ENCODE measurements at places on chromosomes 11 and 22.
A peak's percentile ranks its signal among the peaks of the same experiment; 100 is the strongest.

GRCh38 chr11:128311742-128312719, 275.3 kb downstream of the ETS1 start:
- DNase-seq = no peak

- DNase-seq = no peak
These were observed 45.6 kb downstream of the COMMD9 start for GRCh38 chr11:36243641-36244040.

DNA sequence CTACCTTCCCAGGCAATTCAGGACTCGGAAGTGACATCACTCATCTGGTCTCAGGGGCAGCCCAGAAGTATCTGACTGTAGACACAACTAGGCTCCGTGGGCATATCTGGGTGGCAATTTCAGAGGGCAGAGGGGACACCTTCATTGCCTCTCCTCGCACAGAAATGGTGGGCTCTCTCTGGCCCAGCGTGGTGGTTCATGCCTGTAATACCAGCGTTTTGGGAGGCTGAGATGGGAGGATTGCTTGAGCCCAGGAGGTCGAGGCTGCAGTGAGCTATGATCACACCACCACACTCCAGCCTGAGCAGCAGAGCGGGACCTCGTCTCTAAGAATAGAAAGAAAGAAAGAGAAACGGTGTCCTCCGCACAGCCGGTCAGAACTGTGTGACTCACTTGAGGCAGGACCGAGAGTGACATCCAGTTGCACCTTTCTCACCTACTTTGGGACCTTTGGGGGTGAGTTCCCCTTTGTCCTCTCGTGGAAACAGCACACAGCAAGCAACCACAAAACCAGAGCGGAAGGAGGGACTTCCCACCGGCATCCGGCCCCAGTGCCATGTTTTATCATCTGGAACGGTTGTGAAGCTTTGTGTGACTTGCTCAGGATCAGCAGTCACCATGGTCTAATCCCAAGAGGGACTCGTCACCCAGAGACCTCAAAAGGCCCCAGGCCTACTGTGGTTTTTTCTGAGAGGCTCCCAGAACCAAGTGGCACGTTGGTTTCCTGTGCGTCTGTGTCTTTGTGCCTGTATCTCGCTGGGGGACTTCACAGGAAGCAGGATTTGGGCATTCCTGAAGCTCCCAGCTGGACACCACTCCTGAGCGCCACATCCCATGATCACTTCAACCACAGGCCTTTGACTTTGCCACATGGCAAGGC, 38.4 kb upstream of the EMID1 start:
- no peak for DNase-seq

DNA sequence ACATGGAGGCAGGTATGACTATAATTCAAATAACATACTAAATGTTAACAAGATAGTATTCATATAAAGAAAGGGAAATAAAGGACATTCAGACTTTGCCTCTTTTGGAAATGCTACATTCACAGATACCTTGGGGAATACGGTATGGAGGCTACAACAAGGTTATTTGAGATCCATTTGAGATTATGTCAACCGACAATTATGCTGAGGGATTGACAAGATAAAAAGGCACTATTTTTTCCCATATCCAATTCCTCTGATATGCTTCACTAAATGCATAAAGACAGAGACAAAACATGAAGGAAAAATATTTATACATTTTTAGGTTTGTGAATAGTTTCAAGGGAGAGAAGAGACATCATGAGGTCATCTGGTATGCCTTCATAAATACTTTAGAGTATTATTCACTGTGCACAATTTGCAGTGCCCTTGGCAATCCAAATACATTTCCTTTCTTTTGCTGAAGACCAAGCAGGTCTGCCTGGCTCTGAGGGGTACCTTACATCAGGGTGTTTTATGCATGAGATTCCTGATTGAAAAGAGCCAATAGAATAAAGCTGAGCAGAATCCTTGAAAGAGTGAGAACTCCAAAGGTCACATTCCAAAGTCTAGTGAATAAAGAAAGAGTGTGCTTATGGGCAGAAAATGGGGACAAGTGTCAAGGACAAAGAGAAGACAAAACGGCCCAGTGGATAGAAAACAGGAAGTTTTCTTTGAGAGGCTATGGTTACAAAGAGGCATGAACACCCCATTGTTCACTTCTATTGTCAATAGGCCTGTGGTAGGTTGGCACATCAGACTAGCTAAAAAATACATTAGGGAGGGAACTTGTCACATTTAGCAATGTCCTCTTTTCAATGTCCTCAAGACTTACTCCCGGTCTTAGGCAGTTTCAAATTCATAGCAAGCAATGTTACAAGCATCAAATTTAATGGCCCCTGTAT, 455.8 kb downstream of the LRRC4C start:
- no peak for DNase-seq

- no peak for DNase-seq
These were observed 89.0 kb upstream of the CD44 start for GRCh38 chr11:35049859-35050531.

DNA sequence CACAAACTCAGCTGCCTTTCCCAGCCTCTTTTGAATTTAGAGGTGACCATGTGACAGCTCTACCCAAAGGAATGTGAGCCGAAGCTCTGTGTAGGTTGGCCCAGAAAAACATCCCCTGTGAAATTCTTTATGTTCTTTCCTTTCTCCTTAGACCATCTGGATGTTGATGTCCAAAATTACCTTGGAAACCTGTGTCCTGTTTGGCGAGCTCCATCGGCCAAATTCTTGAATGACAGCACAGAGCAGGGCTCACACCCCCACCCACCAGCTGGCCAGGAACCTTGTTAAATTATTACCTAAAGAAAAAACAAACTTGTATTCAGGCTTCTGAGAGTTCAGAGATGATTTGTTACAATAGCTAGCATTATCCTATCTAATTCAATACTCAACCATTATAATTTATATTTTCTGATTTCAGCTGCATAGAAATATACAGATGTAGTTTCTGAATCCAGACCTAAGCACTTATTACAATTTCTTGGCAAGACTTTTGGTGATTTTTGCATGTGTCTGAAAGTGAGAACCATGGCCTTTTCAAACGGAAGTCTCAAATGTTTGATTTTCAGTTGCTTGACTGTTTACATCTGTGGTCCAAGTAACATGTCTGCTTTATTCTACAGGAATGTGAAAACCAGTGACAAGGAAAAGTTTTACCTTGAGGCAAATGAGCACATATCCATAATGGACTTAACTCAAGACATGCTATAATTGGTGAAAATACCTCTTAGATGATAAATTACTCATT, 554.2 kb downstream of the NTM start:
- DNase-seq = no peak

- DNase-seq = no peak
These were observed 1114.1 kb downstream of the BRD1 start for GRCh38 chr22:48713272-48714205.

- no peak for DNase-seq
These were observed 44.1 kb upstream of the FIBIN start for GRCh38 chr11:26949846-26950245.

GRCh38 chr22:47225931-47226633, 463.6 kb downstream of the TBC1D22A start:
- no peak for DNase-seq

DNA sequence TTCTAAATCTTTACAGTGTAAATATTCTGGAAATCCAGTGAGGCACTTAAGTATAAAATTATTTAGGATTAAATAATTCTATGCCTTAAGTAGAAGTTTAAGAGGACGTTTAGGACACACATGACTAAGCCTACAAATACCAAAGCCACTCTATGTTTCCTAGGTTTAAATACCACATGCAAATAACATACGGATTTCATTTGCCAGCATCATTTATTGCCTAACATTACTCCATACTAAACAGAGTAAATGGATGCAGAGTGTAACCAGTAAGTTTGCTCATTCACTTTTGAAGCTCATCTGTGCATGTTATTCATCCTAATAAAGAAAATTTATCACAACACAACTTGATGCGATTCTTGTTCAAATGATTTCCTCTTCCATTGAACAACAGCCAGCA, 4.1 kb downstream of the BDNF start:
- peak; percentile 11 for DNase-seq

GRCh38 chr11:80096736-80097135, 655.9 kb upstream of the TENM4 start:
- peak; percentile 90 for DNase-seq

GRCh38 chr11:47332791-47333525, 19.5 kb downstream of the MYBPC3 start:
- no peak for DNase-seq

DNA sequence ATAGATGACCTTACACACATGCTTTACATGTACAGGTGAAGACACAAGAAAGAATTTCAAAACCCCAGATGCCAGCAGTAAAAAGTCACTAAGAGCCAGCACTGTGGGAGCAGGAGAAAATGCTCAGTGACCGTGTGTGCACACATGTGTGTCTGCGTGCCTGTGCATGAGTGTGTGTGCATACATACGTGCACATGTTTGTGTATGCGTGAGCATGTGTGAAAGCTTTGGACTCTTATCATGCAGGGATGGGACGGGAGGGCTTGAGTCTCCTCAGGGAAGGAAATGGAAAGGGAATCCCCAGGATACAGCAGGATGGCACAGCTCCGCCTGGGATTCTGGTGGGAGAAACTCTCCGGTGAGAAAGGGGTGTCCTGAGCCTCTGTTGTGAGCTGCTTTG, 121.5 kb upstream of the B3GAT1 start:
- no peak for DNase-seq

GRCh38 chr11:78110830-78111229, 28.6 kb downstream of the ALG8 start:
- DNase-seq = peak; percentile 3

DNA sequence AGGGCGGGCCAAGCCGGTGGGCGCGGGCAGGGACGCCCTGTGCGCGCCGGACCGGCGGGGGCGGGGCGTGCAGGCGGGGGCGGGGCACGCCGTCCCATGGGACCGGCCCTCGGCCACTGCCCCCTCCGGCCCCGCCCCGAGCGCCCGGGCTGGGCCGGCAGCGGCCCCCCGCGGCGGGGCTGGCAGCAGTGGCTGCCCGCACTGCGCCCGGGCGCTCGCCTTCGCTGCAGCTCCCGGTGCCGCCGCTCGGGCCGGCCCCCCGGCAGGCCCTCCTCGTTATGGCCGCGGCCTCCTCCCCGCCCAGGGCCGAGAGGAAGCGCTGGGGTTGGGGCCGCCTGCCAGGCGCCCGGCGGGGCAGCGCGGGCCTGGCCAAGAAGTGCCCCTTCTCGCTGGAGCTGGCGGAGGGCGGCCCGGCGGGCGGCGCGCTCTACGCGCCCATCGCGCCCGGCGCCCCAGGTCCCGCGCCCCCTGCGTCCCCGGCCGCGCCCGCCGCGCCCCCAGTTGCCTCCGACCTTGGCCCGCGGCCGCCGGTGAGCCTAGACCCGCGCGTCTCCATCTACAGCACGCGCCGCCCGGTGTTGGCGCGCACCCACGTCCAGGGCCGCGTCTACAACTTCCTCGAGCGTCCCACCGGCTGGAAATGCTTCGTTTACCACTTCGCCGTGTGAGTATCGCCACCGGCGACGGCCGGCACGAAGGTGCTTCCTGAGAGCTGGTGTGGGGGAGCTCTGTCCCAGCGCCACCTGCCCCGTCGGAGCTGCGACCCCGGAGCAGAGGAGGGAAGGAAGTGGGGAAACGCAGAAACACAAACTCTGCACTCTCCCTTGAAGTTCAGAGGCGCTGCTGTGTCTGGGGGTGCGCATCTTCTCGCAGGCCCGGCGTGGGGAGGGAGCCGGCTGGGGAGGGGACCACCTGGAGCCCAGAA, at the start of gene KCNQ1:
Gene KCNQ1 (plus strand): TSS at position 188 of the 925 bp plus-strand sequence. CDS start 91 bp downstream, at position 279.
- DNase-seq = no peak

DNA sequence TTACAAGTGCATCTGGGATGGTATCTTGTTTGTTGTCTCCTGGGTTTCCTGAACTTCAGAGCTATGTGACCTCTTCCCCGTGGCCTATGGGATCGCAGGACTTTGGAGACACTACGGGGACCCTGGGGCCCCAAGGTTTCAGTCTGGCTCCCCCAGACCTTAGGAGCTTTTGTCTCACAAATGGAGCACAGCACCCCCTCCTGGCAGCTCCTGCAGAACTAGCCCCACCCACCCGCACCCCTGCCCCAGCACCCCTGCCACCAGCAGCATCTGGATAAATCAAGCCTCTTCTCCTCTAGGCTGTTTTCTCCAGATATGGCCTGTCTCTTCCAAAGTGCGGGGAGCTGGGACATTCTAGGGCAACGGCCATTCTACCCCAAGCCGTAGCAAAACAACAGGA, 10.4 kb downstream of the RCOR2 start:
- DNase-seq = peak; percentile 40

GRCh38 chr11:70437111-70437784, 38.9 kb downstream of the CTTN start:
- DNase-seq = no peak

DNA sequence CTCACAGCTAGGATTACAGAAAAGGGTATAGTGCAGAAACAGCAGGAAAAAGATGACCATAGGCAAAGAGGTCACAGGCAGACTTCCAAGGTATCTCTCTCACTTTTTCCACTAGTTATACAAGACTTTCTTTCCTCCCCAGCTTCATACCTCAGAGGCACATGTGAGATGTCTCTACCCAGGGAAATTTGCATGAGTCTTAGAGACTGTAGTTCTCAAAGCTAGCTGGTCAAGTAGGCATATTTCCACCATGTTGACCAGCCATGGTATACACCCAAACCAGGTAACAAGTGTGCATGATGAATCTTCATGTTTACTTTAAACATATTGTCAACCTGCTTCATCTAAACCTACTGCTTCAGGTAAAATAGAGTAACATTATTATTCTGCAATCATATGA, 27.9 kb downstream of the PRMT3 start:
- no peak for DNase-seq

DNA sequence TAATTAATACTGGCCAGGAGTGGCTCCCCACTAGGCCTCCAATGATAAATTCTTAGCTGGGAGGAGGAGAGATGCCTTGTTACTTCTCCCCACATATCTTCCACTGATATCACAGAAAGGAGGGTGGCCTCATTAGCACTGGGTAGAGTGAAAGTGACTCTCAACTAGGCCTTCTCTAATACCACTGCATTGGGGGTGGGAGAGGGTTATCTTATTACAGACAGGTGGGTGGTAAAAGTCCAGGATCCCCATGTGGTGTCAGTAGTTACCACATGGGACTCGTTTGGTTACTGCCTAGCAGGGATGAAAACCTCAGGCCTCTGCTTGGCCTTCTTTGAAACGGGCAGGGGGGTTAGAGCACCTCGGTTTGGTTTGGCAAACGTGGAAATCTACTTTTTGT, 167.3 kb downstream of the UVRAG start:
- no peak for DNase-seq

DNA sequence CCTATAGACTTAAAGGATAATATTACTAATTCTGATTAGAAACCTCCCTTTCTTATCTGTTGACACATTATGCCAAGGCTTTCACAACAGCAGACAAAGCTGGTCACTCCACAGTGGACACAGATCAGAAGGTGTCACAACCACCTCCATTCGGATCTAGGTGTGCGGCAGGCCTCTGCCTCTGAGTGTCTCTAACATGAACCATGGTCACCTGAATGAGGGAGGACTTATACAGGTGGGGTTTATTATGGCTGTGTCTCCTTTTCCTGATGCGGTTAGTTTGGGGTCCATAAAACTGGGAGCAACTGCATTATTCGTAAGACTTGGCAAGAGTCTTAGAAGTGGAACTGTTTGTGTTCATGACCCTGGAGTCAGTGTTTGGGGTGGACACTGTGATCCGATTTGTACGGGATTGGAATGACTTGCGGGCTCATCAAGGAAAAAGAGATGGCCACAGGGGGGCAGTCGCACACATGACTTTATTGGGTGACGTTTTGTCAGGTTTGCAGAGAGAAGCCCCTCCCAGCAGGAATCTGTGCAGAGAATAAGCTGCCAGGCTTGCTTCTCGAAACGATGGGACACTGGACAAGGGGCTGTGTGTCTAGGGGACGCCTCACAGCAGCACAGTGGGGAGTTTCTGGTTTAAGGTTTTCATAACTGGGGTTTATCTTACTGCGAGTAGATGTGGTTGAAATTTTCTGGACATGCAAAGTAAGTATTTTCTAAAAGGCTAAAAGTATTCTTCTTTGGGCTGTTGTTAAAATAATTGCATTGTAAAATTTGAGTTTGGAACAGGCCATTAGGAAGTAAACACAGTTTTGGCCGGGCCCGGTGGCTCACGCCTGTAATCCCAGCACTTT, 90.6 kb downstream of the GAB4 start:
- peak; percentile 74 for DNase-seq

All from AG08395 (cell line).